Midbrain (tissue), 1 donor: ENCODE measurements at places on chromosomes 11 and 22.

GRCh38 chr11:38155856-38156255 is 1557.8 kb upstream of the RAG2 start:
- no peak for DNase-seq

- DNase-seq, result no peak
Measured at GRCh38 chr11:125464270-125464662, 31.8 kb downstream of the FEZ1 start.

DNA sequence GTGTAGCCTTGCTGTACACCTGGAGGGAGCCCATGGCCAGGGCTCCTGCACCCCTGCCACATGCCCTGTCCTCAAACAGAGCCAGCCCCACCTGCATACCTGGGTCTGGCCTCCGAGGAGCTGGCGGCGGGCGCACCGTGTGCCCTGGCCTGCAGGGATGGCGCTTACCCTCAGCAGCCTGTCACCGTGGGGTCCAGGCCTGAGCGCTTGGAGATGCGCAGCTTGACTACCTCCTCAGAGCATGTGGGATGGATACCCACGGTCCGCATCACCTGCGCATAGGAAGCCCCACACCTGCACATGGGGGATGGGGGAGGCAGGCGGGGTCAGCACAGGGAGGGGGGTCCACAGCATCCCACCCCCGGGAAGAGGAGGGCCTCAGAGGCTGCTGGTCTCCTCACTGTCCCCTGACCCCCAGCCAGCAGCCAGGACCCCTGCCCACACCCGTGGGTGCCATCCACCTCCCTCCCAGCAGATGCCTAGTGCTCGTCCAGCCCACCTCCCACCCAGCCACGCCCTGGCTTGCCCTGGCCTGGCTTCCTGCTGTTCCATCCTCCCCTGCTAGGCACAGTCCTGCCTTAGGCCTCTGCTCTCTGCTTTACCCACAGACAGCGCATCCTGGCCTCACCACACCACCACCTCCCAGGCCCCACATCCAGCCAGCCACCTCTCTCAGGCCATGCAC is 22.4 kb upstream of the GNB1L start:
- DNase-seq, result no peak

DNA sequence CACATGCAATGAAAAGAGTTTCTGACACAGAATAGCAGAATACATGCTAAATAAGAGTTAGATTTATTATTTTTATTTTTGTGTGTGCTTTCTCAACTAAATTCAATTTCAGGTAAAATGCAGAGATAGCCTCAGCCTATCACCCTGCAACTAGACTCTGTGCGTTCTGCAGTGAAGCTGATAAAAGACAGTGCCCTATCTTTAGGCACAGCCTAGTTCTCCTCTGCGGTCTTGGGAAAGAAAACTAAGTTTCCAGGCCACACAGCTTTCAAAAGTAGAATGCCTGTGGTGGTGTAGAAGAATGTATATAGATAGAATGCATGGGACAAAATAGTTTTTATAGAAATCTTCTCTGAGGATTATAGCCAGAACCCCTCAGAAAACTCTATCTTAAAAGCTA is 12.0 kb upstream of the MMP1 start:
- DNase-seq, result no peak

- DNase-seq, result no peak
Measured at GRCh38 chr22:31367426-31367825, 21.3 kb upstream of the PATZ1 start.

GRCh38 chr11:40302669-40303068 is 1156.8 kb downstream of the LRRC4C start:
- no peak for DNase-seq

DNA sequence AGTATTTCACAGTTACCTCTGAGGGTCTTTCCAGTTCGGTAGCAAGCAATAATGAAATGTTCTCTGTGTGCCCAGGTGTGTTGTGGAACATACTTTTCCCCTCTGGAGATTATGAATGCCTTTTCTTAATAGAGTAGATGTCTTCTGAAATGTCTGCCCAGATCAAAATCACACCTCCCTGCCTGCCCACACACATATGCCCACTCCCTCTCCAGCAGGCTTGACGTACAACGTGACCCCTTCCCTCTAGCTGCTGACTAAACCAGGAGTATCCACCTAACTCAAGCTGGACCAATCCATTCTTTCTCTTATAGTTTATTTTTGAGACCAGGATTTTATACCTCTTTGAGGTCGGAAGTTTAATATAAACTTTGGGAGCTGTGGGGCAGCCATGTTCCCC is 48.7 kb downstream of the ME3 start:
- no peak for DNase-seq

DNA sequence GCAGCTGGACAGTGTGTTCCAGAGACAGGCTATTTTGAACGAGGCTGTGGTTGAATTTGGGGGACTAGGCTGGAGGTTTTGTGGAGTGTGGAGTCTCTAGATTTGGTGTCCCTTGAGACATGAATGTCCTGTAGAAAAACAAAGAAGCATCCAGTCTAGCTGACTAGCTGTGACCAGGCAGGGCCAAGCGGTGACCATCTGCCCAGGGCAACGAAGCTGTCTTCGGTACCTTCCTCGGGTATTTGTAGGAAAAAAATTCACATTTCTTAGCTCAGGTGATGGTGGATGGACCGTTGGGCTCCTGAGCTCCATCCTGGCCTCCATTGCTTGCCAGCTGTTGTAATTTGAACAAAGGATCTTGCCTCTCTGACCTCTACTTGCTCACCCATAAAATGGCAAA is 557.3 kb downstream of the MIAT start:
- no peak for DNase-seq

DNA sequence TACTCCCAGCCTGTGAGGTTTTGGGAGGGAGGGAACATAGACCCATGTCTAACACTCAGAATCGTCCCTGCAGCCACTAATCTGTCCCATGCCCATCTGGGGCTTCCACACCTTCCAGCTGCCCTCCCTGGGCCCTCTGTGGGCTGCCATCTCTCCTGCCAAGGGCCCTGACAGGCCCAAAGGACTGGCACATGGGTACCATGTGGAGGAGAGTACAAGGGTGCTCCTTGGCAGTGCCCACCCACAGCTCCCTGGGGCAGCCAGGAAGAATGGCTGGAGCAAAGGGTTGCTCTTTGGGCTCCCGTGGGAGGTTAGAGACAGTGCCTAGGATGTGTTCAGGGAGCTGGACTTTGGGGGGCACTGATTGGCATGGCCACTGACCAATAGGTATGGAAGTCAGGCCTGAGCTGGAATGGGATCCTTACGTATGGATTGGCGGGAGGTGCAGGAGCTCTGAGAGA is 56.8 kb downstream of the CD82 start:
- no peak for DNase-seq

DNA sequence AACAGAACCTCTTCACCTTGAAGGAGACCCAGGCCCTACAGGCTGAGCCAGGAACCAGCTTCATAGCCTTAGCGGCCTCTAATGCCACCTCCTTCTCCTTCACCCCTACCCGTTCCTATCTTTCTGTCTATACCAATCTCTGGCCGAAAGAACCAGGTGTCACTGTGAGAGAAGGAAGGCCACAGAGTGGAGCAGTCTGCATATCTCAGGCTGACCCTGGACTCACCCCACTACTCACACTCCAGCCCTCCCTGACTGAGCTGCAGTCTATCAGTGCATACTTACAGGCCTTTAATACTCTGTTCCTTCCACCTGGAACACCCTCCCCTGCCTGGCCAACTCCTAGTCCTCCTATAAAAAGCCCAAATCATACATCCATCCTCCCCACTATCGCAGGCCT is 32.7 kb downstream of the ARAP1 start:
- no peak for DNase-seq

DNA sequence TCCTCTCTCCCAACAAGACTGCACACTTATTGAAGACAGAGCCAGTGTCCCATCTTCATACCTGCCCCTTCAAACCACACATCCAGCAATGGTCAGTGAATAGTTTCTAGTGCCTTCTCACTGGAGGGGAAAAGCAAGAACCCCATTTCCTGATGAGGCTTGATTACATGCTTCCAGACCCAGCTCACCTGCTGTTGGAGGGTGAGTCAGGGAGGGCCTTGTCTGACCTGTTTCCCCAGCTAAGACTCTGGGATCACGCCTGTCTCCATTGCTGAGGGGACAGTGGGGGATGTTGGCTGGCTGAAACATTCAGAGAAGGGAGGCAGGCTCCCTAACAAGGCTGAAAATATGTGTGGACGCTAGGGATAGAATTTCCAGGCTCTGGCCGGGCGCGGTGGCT is 27.5 kb upstream of the ZDHHC13 start:
- DNase-seq, result no peak

- no peak for DNase-seq
Measured at GRCh38 chr11:9577556-9577955, 4.1 kb downstream of the WEE1 start.

- DNase-seq, result no peak
Measured at GRCh38 chr11:104666624-104667023, 231.6 kb downstream of the CASP12 start.

DNA sequence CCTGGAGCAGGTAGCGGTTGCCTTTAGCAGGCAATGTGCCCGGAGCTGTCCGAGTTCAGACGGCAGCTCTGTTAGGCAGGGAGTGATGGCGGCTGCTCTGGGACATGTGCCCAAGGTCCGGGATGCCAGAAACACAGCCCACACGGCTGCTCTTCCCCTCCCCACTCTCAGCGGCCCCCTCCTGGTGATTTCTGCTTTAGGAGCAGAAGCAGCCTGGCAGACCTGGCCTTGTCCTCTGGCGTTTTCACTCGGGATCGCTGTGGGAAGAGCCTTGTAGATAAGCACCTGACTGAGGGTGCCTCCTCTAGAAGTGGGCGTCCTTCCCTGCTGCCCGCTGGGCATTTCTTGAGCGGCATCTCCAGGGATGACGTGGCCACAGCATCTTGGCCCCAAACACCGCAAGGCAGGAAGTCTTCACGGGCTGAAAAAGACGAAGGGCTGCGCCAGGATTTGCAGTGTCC is 392.2 kb downstream of the TBC1D22A start:
- peak; percentile 35 for DNase-seq

GRCh38 chr11:57288771-57289579 is 35.8 kb downstream of the TNKS1BP1 start:
- no peak for DNase-seq

DNA sequence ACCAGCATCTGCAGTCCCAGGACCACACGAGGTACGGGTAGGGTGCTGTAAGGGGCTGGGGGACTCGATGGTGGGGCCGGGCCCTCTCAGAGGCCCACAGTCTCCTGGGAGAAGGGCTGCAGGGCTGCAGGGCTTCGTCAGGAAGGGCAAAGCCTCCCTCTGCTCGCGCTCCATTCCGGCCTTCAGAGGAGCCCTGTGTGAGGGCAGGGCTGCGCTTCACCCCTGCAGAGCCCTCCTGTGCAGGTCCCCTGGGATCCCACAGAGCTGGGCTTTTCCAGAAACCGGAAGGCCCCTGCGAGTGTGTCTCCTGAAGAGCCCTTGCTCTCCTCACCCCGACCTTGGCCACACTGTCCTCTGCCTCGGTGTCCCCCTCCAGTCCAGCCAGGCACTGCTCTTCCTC is 27.2 kb downstream of the WNT11 start:
- DNase-seq, result no peak

GRCh38 chr11:17013548-17014320 is 480 bp downstream of the PLEKHA7 start:
- no peak for DNase-seq

- DNase-seq, result no peak
Measured at GRCh38 chr11:27443227-27443626, 29.4 kb downstream of the LGR4 start.

DNA sequence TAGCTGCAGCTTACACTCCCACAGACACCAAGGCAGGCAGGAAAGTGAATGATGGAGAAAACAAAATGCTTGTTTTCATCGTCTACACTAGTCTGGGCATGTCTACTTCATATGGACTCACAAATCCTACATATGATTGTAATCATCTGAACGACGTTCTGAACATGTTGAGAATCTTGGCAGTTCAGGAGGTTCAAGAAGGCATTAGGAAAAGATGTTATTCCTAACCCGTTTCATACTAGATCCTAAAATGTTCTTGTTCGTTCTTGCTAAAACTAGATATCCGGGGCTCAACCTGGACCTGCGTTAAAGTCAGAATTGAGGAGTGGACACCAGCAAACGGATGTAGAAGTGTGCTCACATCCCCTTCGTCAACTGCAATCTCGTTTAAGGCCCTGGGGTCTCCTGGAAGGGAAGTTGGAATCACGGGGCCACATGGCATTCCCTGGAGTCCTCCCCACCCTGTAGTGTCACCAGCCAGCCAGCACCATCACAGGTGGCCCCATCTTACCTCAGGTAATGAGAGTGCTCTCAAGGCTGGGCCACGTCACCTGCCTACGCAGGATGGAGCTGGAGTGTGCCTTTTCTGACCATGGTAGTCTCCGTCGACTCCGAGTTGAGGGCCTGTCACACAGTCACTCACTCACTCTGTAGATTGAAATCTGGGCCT is 37.3 kb downstream of the C11orf58 start:
- no peak for DNase-seq

GRCh38 chr11:86687185-86687778 is 14.9 kb upstream of the ME3 start:
- DNase-seq, result no peak

DNA sequence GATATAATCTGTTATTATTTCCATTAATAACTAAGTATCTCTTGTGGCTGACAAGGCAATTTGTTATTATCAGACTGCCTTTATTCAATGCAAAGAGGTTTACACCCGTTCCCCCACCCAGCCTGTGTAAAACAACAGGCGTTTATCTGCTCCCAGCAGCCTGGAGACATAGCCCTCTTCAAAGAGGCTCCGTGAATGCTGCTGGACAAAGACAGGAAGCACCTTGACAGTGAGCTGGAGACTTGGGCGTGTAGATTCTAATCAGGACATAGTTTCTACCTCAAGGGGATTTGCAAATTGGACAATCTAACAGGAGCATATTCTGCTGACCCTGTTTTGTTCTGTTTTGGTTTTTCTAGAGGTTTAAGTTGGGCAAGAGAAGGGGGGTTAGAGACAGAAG is 733.0 kb upstream of the KIRREL3 start:
- DNase-seq, result no peak

- no peak for DNase-seq
Measured at GRCh38 chr22:45682064-45682463, 10.4 kb downstream of the ATXN10 start.

- peak; percentile 2 for DNase-seq
Measured at GRCh38 chr22:25402501-25403283, 161.8 kb upstream of the GRK3 start.
